ENCODE measurements at places on chromosomes 16 and 17. TPM values are rescaled to one million over a fixed set of nuclear protein-coding genes. Genes with fewer than 3 reads are reported as not detected.

CDC6 gene
- 43.2 TPM for total RNA-seq

TNFRSF12A gene
- 574 TPM for total RNA-seq

KRT39 gene
- total RNA-seq, result not detected

SLC52A1 gene
- total RNA-seq, result not detected

NEUROD2 gene
- total RNA-seq, result not detected

PLD6 gene
- total RNA-seq, result 4.2 TPM

HOXB1 gene
- not detected for total RNA-seq

COPS3 gene
- 117 TPM for total RNA-seq

NPIPB5 gene
- 16.0 TPM for total RNA-seq

ALOX12 gene
- total RNA-seq, result not detected

SDR42E1 gene
- 0.38 TPM for total RNA-seq

WFDC1 gene
- not detected for total RNA-seq

RSL1D1 gene
- total RNA-seq, result 216 TPM
